Progenitor cell of endocrine pancreas (in vitro differentiated cells): ENCODE measurements at places on chromosomes 16 and 17. TPM values are rescaled to one million over a fixed set of nuclear protein-coding genes. Genes with fewer than 3 reads are reported as not detected.

The IL34 gene
- total RNA-seq = not detected in 2 replicates

The EVPLL gene
- total RNA-seq = not detected in 2 replicates

DNA sequence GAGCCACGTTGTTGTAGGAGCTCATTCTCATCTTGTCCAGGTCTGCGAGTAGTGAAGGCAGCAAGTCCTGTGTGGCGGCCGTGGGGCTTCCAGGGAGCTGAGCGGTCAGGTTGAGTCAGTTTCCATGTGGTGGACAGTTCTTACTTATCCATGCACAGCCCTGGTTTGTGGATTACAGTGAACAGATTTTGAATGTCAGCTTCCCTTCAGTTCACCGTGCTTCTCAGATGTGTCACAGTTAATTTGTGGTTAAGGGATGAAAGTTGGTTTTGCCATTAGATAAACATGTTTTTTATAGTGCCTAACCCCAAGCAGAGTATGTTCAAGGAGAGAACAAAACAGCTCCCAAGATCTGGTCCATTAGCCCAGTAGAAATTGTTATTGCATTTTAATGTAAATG is 103.1 kb downstream of the RPTOR start:
- H3K36me3 ChIP-seq = peaks cover 10% of the 10 kb centered on the region
- no peak overlapping the region for H3K27ac ChIP-seq
- H3K4me3 ChIP-seq = no peak overlapping the region
- no peaks in the 10 kb centered on the region for H3K27me3 ChIP-seq
- no peak for DNase-seq
- H3K4me1 ChIP-seq = no peaks in the 10 kb centered on the region

- H3K4me3 ChIP-seq = no peak overlapping the region
- H3K27ac ChIP-seq = no peak overlapping the region
- H3K27me3 ChIP-seq = no peaks in the 10 kb centered on the region
- H3K36me3 ChIP-seq = peaks cover 14% of the 10 kb centered on the region
- H3K4me1 ChIP-seq = peaks cover 37% of the 10 kb centered on the region
Observed at GRCh38 chr17:4313221-4314114, 49.7 kb upstream of the ANKFY1 start.
